ENCODE measurements at places on chromosomes 3 and 15.
A peak's percentile ranks its signal among the peaks of the same experiment; 100 is the strongest.

DNA sequence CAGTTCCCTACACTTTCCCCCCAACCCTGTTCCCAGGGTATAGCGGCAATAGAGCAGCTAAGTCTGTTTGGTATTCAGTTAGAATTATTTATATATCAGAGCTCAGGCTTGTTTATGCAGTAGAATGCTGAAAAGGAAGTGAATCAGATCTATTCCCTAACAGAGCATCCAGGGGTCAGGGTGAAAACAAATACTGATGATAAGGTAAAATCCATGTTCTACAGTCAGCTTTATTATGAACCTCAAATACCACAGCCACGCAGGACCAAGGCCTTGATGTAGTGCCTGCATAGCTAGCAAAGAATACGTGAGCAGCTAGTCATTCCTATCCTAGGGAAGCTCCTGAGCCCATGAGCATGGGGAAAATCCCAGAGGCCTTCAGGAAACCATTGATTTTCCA, 229.7 kb upstream of the ICE2 start:
- DNase-seq: no peak

DNA sequence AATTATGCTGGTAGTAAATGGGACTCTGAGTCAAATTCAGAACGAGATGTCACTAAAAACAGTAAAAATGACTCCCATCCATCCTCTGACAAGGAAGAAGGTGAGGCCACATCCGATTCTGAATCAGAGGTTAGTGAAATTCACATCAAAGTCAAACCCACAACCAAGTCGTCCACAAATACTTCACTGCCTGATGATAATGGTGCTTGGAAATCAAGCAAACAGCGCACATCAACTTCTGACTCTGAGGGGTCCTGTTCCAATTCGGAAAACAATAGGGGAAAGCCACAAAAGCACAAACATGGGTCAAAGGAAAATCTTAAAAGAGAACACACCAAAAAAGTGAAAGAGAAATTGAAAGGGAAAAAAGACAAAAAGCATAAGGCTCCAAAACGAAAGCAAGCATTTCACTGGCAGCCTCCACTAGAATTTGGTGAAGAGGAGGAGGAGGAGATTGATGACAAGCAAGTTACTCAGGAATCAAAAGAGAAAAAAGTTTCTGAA, 15.1 kb upstream of the ZBTB47 start:
- DNase-seq: peak; percentile 42

DNA sequence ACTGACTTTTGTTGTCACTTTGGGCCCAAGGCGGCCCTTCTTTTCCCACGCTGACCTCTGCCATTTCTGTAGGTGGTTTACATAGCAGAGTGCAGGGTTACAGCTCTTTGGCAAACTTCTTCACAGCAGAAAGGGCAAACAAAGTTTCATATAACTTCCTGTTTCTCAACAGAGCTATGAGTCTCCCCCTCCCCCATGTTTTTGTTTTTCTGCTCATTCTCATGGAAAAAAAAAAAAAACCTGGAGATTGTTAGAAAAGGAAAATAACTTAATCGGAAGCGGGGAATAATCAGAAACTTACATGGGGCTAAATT, 342.0 kb upstream of the NR2F2 start:
- DNase-seq: no peak

DNA sequence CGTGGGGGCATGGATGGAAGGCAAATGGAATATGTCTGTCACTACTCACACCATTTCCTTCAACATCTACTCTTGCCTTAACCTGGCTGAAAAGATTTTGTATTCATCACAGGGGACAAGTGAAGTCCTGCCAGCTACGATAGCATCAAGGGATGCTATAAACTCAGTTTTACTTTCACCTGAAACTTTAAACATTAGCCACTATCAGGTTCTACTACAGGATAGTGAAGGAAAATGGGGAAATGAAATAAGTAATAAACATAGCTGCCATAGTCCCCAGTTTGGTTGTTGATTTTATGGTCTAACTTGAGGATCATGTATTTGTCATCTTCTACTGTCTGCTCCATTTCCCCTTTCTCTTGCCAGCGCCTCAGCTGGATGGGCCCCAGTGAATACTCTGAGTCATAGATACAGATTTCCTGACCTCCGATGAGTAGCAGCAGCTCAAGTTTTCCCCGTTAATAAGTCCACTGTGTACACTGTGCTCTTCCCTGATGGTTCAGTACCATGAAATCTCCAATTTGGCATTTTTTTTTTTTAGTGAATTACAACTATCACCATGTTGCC, 338.2 kb upstream of the SLCO3A1 start:
- no peak for DNase-seq

DNA sequence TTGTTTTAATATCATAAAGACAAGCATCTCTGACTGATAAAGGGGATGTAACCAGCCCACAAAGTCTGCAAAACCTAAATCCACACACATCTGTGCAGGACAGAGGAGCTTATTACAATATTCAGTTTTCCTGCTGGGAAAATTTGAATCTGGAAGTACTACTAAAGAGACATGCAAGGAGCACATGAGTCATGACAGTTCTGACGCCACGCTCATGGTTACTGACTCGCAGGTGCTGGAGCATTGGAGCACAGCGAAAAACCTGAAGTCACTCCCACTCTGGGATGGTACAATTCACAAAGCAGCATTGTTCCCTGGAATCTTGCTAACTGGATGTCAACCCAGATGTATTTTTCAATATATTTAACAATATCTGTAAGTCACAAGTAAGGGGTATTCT, 7.6 kb upstream of the ISL2 start:
- DNase-seq: no peak

DNA sequence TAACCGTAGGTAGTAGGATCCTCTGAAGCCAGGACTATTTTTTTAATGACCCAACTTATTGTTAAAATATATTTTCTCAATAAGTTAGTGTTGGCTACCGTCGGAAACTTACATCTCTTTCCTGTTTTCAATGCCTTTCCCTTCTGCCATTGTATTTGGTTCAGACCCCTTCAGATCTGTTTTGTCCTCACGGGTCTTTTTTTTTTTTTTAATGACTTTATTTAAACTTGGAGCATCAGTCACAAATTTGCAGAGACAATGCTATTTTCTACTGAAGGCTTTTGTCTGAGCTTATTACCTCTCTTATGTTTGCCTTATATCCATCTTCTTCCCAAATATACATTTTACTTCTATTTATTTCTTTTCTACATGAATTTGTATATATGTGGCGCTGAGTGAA, 47.6 kb downstream of the PDE8A start:
- no peak for DNase-seq

GRCh38 chr3:142844339-142844977, 44.4 kb downstream of the PCOLCE2 start:
- no peak for DNase-seq

GRCh38 chr3:27675287-27675686, 46.8 kb downstream of the EOMES start:
- DNase-seq: no peak

GRCh38 chr3:41276191-41276590, 76.9 kb downstream of the CTNNB1 start:
- no peak for DNase-seq

DNA sequence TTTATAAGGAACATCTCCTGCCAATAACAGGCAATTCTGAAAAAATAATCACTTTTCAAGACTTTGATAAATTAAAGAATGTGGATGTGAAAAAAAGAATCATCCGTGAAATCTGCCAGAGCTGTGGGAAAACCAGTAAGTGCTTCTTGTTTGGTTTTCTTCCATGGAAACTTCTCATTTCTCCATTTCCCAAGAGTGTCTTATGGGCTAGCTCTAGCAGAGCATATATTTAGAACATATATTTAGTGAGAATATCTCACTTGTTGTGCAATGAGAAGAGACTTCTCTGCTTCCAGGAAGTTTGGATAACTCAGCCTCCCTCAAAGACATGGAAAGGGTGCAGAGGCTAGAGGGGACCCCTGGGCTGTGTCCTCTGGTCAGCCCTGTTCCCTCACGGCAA, 49.9 kb downstream of the COL6A5 start:
- DNase-seq: no peak

- DNase-seq: no peak
These were observed 185.4 kb upstream of the KBTBD8 start for GRCh38 chr3:66812741-66813140.

DNA sequence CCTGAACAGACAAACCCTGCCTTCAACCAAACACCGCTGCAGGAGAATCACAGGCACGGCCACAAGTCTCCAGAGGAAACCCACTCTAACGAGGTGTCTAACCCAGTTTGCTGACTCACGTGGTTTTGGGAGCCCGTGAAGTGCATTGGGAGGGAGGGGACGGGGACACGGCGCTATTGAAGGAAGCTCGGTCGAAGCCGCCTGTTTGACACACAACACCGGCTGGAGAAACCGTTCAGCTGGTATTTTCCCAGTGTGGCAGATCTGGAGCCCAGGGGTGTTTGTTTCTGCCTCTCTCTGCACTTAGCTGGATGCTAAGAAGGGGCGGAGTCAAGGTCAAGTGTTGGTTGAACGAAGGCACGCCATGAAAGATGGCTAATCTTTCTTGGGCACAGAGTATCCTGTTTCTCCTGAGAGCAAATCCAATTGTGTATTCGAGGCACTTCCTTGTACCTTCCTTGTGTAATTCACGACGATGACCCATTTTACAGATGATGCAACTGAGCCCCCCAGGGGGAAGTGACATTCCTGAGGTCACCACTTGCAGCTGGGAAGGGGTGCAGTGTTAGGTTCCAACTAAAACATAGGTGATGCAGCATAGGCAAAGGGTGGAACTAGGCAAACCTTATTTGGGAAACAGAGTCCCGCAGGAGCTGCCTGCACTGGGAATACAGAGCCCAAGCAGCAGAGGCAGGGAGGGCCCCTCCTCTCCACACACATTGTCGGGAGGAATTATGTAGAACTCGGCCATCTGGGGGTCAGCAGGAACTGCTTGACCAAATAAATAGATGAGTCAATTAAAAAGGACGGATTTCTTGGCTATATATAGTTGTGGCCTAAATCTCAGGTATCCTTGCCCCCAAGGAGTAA, 22.5 kb downstream of the SLC6A6 start:
- DNase-seq: no peak

- DNase-seq: no peak
These were observed 1.6 kb downstream of the MUSTN1 start for GRCh38 chr3:52833202-52833601.

DNA sequence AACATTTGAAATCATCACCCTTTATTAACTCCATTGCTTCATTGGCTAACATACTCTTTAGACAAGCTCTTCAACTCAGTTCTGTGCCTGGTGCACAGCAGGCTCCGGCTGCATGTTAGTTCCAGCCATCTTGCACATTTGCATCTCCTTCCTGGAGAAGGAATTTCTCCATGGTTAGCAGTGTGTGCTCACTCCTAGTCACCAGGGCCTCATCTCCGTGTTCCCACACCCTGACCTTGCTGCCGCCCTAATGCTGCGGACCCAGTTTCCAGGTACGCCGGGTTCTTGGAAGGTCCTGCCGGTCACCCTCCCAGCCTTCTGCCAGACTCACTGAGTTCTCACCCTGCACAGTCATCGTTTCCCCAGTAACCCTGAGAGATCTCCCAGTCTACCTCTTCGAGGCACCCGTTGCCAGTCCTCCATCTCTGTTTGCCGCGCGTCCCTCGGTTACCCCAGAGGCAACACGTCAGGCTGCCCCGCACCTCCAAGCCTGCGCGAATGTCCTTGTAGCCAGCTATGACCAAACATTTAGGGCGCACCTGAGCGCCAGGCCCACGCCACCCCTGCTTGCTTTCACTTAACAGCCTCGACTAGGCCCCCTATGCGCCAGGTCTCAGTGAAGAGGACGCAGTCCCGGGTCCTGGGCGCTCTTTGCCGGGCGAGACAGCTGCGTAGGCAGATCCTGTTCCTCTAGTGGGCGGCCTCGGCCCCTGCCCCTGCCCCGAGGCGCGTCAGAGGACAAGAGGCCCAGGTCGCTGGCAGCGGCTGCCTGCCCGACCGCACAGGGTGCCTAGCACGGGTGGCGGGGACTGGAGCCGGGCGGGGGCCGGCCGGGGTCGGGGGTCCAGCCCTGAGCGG, 747 bp upstream of the ZNF592 start:
- peak; percentile 45 for DNase-seq

- no peak for DNase-seq
These were observed 302.8 kb upstream of the MDFIC2 start for GRCh38 chr3:70615286-70615685.

GRCh38 chr3:181930105-181930504, 218.4 kb downstream of the SOX2 start:
- DNase-seq: no peak

DNA sequence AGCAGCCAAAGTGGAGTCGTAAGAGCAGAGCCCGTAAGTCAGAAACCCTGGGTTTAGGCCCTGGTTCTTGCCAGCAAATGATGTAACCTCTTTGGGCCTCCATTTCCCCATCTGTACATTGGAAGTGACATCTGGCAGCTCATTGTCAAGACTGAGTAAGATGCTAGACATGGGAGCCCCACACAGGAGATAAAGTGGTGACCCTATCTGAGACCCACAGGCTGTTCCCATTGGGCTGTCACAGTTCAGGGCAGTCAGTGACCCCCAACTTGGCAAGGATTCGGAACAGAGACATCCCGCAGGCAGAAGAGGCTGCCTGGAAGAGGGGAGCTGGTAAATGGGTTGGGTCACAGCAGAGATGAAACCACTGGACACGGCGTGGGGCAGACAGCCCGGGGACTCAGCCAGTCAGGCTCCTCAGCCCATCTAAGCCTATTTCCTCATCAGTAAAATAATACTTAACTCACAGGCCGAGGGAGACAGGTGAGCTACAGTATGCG, 1.8 kb downstream of the CLN6 start:
- no peak for DNase-seq

DNA sequence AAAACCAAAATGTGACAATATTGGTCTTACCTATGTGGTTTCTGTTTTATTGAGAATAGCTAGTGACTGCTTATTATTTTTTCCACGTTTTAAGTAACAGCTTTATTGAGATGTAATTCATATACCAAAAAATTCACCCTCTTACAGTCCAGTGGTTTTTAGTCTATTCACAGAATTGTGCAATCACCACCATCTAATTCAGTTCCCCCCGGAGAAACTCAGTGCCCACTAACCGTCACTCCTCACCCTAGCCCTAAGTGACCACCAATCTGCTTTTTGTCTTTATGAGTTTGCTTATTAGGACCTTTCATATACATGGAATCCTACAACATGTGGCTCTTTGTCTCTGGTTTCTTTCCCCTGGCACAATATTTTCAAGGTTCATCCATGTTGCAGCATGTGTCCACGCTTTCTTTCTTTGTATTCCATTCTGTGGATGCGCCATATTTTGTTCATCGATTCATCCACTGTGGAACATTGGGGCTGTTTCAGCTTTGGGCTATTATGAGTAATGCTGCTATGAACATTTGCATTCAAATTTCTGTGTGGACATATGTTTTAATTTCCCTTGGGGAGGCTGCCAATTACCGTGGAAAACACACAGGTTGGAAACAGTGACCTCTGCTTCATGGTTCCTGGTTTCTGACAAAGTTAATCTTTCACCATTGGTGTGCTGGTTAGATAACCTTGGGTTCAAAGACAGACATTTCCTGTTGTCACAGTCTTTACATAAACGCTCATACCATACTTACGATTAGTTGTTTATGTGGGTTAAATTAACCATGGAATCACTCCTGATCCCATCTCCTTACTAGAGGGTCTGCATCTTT, 3.2 kb upstream of the BCL2L10 start:
- DNase-seq: no peak

- DNase-seq: no peak
These were observed 42.8 kb downstream of the TSC22D2 start for GRCh38 chr3:150450916-150451315.

GRCh38 chr15:71566226-71566625, 244.1 kb upstream of the NR2E3 start:
- DNase-seq: no peak

GRCh38 chr3:33144433-33144832, 30.6 kb downstream of the CRTAP start:
- no peak for DNase-seq
